Tibial artery (tissue), 4 donors: ENCODE measurements at places on chromosomes 11 and 22.

DNA sequence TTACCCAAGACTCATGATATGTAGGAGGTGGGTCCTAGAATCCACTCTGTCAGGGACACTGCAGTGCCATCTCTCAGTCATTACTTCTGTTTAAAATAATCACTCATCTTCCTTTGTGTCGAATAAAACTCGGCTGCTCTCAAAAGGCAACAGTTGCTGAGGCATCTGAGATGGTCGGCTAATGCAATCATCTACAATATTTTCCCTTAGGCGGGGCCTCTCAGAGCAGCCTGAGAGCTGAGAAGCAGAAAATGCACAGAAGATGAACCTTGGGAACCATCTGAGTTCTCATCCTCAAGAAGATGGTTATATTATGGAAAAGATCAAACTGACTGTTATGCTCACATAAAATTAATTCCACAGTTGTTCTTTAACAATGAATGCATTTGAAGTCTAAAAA lies 1518.2 kb upstream of the TENM4 start:
- H3K4me3 ChIP-seq, result no peak overlapping the region
- H3K27me3 ChIP-seq, result no peaks in the 10 kb centered on the region
- no peaks in the 10 kb centered on the region for H3K36me3 ChIP-seq
- H3K27ac ChIP-seq, result no peak overlapping the region

- H3K4me3 ChIP-seq, result no peak overlapping the region
- DNase-seq, result no peak
- no peaks in the 10 kb centered on the region for H3K36me3 ChIP-seq
- H3K27me3 ChIP-seq, result no peaks in the 10 kb centered on the region
- no peaks in the 10 kb centered on the region for H3K4me1 ChIP-seq
Measured at GRCh38 chr11:108599978-108600377, 6.4 kb upstream of the EXPH5 start.

DNA sequence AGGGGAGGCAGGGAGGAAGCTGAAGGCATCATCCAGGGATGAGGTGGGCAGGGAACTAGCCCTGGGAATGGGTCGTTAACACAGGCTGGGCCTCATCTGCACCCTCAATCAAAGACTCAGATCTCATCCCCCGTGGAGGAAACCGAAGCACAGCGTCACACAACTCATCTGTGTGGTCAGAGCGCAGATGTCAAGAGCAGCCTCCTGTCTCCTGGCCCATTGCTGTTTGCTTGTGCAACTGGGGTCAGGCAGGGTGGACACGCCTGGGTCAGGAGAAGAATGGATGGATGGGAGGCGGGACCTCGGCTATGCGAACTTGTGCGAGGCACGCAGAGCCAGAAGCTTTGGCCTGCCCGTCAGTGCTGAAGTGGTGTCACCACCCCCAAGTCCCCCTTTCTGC lies 218.1 kb downstream of the CEP164 start:
- no peak for DNase-seq
- H3K27ac ChIP-seq, result no peak overlapping the region
- H3K4me3 ChIP-seq, result no peak overlapping the region

- H3K4me3 ChIP-seq, result no peak overlapping the region
- no peaks in the 10 kb centered on the region for H3K36me3 ChIP-seq
- no peaks in the 10 kb centered on the region for H3K4me1 ChIP-seq
- peaks cover 42% of the 10 kb centered on the region for H3K27me3 ChIP-seq
- no peak for DNase-seq
Measured at GRCh38 chr22:48553694-48554308, 1273.9 kb downstream of the BRD1 start.

DNA sequence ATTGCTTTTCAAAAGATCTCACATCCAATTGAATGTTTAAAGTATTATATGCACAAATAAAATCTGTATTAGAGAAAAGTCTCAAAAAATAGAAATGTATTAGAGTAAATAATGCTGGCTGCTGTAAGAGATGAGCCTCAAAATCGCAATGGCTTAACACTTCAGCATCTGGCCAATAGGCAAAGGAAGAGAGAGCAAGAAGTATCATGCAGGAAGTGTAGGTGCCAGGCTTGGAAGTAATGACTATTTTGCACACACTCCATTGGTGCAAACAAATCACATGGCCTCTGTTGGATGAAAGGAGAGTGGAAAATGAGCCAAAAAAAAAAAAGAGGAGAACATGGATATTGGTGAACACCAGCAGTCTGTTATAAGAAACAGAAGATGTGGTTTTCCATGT lies 193.0 kb upstream of the E2F8 start:
- H3K27ac ChIP-seq, result no peak overlapping the region
- H3K36me3 ChIP-seq, result no peaks in the 10 kb centered on the region
- H3K27me3 ChIP-seq, result no peaks in the 10 kb centered on the region
- no peak for DNase-seq

DNA sequence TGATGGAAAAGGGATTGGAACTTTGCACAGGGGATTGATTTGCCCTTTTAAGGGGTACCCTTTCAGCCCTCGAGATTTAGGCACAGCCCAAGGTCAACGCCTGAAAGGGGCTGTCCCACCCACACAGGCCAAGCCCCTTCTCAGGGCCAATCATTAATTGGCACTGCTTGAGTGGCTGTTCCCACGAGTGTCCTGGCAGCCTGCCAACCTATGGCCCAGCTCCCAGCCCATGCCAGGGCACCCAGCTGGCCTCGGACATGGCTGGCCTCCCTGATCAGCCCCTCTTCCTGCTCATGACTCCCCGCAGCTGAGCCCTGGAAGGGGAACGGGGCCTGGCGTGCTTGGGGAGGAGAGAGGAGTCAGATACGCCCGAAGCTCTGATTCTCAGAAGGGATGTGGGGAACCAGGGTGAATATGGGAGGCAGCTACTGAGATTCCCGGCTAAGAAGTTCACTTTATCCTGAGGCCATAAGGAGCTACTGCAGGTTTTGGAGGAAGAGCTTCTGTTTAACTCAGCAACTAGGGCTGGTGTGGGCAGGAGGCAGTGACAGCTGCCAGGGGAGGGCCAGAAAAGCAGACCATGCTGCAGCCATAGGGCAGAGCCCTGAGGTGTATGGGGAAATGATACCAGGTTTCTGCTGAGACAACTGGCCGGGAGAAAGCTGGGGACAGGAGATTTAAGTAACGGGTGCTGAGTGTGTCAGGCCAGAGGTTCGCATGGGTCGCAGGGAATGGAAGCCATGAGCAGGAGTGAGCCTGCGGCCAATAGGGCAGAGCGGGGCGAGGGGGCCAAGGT lies 30.0 kb downstream of the WNT7B start:
- H3K27ac ChIP-seq, result no peak overlapping the region
- no peak overlapping the region for H3K4me3 ChIP-seq
- no peak for DNase-seq

- H3K27me3 ChIP-seq, result no peaks in the 10 kb centered on the region
- H3K4me1 ChIP-seq, result peaks cover 10% of the 10 kb centered on the region
- no peak for DNase-seq
Measured at GRCh38 chr11:101914341-101914737, 471 bp upstream of the CEP126 start.

DNA sequence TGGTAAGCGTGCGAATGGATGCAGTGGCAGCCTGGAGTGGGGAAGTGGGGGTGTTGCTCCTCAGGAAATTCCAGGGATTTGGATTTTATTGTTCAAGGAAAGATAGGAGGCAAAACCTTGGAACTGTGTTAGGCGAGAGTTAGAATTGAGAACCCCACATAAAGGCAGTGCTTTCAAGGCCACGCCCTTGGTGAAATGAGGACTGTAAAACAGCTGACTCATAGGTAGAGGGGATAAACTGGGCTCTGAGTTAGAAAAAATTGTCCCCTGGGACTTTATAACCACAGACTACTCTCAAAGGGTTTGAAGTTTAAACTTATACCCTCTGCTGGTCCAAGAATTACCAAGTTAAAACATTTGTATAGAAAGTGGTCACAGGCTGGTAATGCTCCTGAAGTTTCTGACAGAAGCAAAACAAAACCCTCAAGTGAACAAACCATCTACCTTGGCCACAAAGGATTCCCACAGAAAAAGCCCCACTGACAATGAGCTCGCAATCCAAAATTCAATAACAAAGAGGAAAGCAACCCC lies 250.3 kb upstream of the TBCEL start:
- H3K4me1 ChIP-seq, result no peaks in the 10 kb centered on the region
- peaks cover 1% of the 10 kb centered on the region for H3K27me3 ChIP-seq
- H3K4me3 ChIP-seq, result no peak overlapping the region
- H3K36me3 ChIP-seq, result no peaks in the 10 kb centered on the region
- no peak overlapping the region for H3K27ac ChIP-seq
- DNase-seq, result no peak

DNA sequence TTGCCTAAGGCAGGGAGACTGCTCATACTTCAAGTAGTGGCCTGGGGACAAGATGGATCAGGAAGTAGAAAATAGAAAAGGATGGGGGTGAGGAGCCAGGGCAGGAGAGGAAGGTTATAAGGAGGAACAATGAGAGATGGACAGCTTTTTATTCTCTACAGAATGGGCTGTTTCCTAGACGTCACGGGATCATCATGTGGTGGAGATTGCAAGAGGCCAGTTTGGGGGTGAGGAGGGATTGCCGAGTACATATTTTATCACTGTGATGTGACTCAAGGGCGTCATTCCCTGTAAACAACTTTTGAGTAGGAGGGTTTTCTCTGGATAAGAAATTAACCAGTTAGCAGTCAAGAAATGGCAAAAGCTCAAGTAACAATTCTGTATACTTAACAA lies 406.3 kb downstream of the ETS1 start:
- no peaks in the 10 kb centered on the region for H3K36me3 ChIP-seq
- no peak for DNase-seq
- H3K27me3 ChIP-seq, result no peaks in the 10 kb centered on the region
- no peak overlapping the region for H3K4me3 ChIP-seq

DNA sequence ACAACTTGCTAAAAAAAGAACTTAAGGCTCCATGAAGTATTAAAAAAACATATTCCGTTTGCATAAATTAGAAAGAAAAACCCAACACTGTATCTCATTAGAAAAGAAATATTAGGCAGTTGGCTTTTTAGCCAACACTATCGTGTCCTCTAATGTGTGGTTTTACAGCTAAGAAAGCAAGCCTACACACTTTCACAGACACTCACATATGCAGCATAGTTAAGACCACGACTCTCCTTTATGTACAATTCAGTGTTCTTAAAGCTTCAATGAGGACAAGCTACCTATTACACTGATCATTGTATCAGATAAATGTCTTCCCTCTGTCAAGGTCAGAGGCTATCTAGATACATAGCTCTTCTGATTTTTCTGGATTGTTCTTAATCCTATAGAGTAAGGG lies 80.1 kb downstream of the PICALM start:
- H3K36me3 ChIP-seq, result peaks cover 31% of the 10 kb centered on the region
- DNase-seq, result no peak
- peaks cover 42% of the 10 kb centered on the region for H3K4me1 ChIP-seq
- no peak overlapping the region for H3K4me3 ChIP-seq
- no peaks in the 10 kb centered on the region for H3K27me3 ChIP-seq

DNA sequence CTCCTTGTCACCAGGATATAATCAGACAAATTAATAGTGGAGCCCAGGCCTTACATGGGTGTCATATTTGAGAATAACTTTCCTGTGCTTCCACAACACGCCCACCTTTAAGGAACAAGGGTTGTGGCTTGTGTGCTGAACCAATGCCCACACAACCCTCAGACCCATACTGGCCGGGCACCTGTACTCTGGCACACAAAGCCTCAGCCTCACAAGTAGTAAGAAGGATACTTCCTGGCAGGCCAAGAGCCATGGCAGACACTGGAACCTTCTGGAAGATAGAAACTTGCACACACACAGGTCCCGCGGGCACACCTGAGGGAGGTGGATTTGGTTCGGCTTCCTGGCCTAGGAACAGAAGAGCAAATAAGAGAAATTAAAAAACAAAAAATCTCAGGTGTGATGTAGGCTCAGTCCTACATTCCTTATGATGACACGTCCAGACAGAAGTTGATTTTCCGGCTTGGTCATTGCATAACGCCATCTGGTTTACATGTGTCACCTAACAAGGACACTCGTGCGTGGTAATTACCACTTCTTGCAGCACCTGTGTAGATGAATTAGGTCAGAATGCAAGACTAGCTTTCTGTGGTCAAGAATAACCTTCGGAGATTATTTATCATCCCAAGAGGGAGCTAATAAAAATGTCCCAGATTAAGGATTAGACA lies 5.8 kb upstream of the BRD1 start:
- no peak overlapping the region for H3K4me3 ChIP-seq
- H3K4me1 ChIP-seq, result no peaks in the 10 kb centered on the region
- no peaks in the 10 kb centered on the region for H3K36me3 ChIP-seq
- no peak for DNase-seq
- peaks cover 6% of the 10 kb centered on the region for H3K27me3 ChIP-seq

DNA sequence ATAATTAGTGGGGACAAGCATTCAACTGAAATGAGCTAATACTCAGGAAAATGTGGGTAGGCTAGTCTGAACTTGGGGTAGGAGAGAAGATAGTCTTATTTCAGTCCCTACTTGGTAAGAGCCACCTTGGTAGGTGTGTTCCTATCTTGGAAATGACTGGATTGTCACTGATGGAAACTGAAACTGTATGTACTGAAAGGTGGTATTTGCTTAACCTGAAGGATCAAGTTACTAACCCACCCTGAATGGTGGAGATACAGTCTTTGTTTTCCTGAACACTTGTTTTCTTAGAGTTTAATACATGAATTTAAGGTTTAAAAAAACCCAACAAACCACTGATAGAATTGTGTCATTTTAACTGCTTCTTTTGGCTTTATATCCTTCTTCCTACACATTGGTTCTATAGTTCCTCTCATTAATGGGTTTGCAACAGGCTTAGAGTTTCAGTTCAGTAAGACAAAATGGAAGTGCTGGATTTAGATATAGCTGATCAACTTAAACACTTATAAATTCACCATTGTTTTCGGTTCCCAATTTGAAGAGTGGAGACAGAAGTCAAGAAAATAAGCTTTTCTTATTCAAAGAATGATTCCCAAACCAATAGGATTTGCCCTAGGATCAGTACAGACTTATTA lies 4.2 kb downstream of the FAR1 start:
- H3K4me3 ChIP-seq, result no peak overlapping the region
- H3K27ac ChIP-seq, result no peak overlapping the region
- peaks cover 5% of the 10 kb centered on the region for H3K4me1 ChIP-seq
- no peak for DNase-seq

GRCh38 chr11:85377901-85378300 lies 249.2 kb downstream of the DLG2 start:
- no peak overlapping the region for H3K4me3 ChIP-seq
- no peak for DNase-seq
- H3K4me1 ChIP-seq, result no peaks in the 10 kb centered on the region
- H3K27me3 ChIP-seq, result no peaks in the 10 kb centered on the region

GRCh38 chr22:31556627-31557203 lies 60.4 kb downstream of the SFI1 start:
- DNase-seq, result no peak
- no peaks in the 10 kb centered on the region for H3K27me3 ChIP-seq
- H3K27ac ChIP-seq, result no peak overlapping the region
- peaks cover 6% of the 10 kb centered on the region for H3K4me1 ChIP-seq
- H3K4me3 ChIP-seq, result no peak overlapping the region

- no peak overlapping the region for H3K4me3 ChIP-seq
- H3K36me3 ChIP-seq, result peaks cover 52% of the 10 kb centered on the region
- H3K4me1 ChIP-seq, result no peaks in the 10 kb centered on the region
- no peak overlapping the region for H3K27ac ChIP-seq
- no peaks in the 10 kb centered on the region for H3K27me3 ChIP-seq
- DNase-seq, result no peak
Measured at GRCh38 chr11:57491371-57492061, 24.0 kb downstream of the SLC43A1 start.
